ENCODE measurements at places on chromosomes 7 and 10.

DNA sequence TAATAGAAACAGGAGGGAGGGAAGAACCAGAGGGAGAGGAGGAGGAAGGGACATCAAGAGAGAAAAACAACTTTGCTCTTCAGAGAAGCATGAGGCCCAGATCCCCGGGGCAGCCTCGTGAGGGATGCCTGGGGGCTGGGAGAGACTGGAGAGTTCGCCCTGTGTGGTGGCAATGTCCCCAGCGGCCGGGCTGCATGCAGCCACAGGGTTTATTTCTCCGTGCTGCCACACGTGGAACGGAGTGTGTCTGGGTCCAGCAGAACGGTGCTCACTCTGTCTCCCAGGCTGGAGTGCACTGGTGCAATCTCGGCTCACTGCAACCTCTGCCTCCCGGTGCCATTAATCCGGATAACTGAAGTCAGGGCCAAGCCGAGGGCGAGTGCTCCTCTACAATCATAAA, 257.7 kb downstream of the ACTR3B start:
- no peak for DNase-seq

DNA sequence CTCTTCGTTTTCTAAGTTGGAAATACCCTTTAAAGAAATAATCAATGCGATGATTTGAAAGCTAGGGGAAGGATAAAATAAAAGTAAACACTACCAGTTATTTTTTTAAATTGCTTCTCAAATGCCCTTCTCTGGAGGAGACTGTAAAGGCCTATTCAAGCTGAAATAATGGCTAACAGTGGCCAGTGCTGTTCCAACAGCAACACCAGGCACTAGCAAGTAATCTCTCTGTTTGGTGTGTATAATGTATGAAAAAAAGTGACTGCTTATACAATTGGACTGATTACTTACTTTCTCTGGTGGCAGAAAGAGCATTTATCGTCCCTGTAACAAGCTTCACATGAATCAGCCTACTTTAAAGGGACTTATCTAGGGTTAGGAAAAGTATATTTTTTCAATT, 102.7 kb downstream of the CSTF2T start:
- DNase-seq = no peak

- no peak for DNase-seq
Observed at GRCh38 chr7:2702594-2702957, 14.6 kb downstream of the AMZ1 start.

- DNase-seq = no peak
Observed at GRCh38 chr10:36676756-36677430, 448.5 kb upstream of the ANKRD30A start.

GRCh38 chr7:6476596-6477317, 29.0 kb upstream of the DAGLB start:
- no peak for DNase-seq

- no peak for DNase-seq
Observed at GRCh38 chr7:157693521-157694375, 356.9 kb downstream of the DNAJB6 start.
